HS-27A (cell line): ENCODE measurements at places on chromosomes 1 and 21.

DNA sequence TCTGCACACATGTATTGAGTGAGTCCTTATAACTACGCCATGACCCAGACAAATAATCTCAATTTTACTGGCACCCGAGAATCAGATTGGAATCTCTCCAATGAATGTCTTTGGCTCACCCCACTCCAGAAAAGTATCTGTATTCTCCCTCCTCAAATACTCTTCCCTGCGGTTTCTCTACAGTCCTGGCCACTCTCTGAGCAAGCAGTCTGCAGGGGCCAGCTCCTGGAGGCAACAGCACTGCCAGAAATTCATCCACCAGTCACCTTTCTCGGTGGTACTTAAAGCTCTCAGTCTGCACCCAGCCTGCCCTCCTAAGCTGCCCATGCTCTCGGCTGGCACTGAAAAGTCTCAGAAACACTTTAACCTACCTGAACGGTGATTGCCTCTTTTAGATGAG lies 16.1 kb upstream of the LYST start:
- no peak for DNase-seq

DNA sequence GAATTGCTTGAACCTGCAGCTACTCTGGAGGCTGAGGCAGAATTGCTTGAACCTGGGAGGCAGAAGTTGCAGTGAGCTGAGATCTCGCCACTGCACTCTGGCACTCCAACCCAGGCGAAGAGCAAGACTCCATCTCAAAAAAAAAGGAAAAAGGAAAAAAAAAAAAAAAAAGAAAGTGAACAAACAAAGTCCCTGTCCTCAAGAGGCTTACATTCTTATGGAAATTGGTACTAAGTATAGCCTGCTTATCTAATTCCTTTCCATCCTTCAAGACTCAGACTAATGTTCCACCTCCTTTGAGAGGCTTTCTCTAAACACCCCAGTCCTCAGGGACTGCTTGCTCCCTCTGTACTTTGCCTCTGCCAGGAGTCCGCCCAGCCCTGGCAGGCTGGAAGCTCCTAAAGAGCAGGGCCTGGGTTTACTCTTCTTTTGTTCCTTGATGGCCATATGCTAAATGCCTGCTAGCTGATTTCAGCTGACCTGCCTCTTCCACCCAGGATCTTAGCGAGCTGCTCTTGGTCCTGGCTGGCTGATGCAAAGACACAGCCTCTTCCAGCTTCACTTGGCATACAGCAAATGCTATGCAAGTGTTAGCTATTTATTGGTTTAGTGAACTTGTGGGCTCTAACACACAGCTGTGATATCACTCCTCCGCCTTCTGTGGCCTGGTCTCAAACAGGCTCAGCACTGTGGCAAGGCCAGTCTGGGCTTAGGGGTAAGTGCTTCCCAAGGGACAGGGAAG lies 9.8 kb downstream of the SLC9A1 start:
- DNase-seq, result no peak

GRCh38 chr21:37575580-37575979 lies 209.0 kb downstream of the DYRK1A start:
- no peak for DNase-seq

DNA sequence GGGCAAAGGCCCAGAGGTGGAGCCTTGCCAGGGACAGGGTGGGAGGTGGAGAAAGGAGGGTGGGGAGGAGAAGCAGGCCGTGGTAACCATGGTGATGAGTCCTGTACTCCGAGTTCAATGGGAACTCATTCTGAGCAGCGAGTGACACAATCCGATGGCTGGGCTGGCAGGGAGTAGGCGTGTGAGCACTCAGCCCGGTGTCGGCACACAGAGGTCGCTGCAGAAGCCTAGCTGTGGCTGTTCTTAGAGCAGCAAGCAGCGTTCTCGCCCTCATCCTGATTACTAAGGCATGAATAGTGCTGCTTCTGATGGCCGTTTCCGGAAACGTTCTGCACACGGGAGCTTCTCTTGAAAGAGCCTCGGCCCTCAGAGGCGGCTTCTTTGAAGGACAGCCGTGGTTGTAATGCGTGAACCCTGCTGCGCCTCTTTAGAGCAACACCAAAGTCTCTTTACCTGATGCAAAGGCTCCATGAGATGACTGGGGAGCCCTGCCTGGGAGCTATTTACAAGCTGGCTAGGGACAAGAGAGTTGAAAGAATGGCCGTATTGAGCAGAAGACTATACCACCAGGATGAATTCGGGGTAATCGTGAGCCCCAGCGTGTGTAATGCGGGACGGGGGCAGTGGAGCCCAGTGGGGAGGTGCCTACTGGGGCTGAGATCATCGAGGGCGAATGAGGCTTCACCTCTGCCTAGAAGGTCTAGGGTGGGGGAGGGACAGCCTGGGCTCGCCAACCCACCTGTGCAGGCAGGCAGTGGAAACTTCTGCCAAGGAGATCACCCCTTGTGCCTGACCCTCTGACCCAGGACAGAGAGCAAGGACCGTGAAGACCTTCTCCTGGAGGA lies 72.8 kb upstream of the PAX7 start:
- no peak for DNase-seq

DNA sequence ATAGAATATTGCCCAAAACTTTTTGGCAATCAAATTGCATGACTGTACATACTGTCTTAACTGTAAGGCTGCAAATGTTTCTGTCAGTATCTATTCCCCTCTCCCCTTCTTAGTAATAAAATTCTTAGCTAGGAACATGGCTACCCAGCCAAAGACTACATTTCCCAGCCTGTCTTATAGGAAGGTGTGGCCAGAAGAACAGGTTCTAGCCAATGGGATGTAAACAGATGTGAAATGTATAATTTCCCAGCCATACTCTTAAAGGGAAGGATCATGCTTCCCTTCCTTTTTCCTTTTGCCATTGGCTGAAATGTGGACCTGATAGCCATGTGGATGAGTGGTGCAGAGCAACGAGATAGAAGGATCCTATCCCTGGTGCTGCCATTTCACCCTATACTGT lies 7.0 kb upstream of the HIVEP3 start:
- DNase-seq, result no peak

DNA sequence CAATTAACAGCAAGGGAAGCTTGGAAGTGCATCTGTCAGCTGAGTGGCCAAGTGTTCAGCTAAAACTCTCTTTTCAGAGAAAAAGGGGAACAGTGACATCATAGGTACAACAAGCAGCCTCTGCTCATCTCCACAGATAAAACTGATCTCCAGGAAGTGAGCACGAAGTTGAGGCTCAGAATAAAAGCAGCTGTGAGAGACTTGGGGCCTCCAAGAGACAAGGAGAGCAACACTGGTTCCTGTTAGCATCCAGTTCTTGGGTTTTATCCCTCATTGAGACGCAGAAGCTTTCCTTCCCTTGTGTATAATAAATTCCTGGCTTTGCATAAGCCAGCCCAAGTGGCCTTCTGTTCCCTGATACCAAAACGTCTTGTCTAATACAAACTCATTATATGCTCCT lies 20.0 kb upstream of the CNN3 start:
- DNase-seq, result no peak

- DNase-seq, result no peak
Measured at GRCh38 chr1:5850503-5850902, 141.7 kb downstream of the NPHP4 start.

GRCh38 chr1:115680730-115681111 lies 39.0 kb downstream of the VANGL1 start:
- no peak for DNase-seq

GRCh38 chr1:167819849-167820683 lies 93.9 kb downstream of the ADCY10 start:
- DNase-seq, result peak; percentile 72
